Right forelimb (tissue), 1 donor: ENCODE measurements at places on chromosomes 7 and 10.

GRCh38 chr7:25750744-25751508, 401.1 kb upstream of the NFE2L3 start:
- DNase-seq, result no peak

DNA sequence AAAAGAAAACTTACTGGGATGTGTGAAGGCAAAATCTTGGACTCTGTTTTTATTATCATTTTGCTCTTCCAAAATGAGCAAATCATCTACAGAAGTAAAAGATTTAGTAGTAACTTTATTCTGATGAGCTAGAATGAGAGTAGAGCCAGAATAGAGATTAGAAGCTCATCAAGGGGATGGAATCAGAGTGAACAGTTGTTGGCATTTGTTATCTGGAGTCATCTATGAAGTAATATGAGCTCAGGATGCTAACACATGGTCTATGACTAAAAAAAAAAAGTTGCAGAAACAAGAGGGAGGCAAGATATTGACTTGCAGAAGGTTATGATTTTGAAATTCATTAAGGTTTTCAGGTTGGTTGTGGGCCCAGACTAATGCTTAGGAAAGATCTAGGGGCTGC, 409.1 kb upstream of the ETV1 start:
- no peak for DNase-seq

- DNase-seq, result no peak
These were observed 82.9 kb downstream of the AUTS2 start for GRCh38 chr7:69681181-69681580.

GRCh38 chr10:31875608-31876007, 53.0 kb downstream of the ARHGAP12 start:
- DNase-seq, result no peak

GRCh38 chr10:75648854-75649253, 217.4 kb downstream of the LRMDA start:
- no peak for DNase-seq

DNA sequence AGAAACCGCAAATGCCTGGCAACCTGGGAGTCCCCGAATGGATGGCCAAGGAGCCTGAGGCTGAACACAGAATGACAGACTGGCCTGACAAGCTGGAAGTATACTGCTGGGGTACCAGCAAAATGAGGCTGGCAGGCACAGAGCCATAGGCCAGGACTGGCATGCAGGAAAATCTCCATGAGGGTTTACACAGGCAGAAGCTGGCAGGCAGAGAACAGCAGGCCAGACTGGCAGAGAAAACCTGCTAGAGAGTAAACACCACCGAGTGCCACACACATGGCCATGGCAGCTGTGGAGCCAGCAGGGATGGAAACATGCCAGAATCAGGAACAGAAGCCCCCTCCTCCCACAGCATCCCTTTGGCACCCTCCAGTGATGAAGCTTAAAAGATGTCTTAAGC, 63.4 kb downstream of the CRPPA start:
- DNase-seq, result no peak

DNA sequence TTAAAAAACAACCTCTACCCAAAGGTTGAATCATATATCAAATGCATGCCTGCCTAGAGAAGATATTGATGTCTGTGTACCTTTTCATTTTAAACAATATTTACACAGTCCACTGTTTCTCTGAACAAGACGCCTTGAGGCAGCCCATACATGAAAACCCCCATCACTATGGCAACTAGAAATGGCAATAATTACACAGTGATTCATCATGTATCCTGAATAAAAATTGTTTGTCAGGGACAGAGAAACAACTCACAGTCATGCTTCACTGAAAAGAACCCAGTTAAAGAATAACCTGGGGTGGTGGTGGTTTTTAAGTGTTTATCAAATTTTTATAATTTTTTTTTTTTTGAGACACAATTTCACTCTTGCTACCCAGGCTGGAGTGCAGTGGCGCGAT, 19.7 kb downstream of the DNAJC12 start:
- no peak for DNase-seq
